ENCODE measurements at places on chromosomes 3 and 15.
A peak's percentile ranks its signal among the peaks of the same experiment; 100 is the strongest.

GRCh38 chr3:112974178-112974517 lies 755 bp downstream of the CD200R1 start:
- H3K27ac ChIP-seq: no peak overlapping the region
- no peaks in the 10 kb centered on the region for H3K4me1 ChIP-seq
- H3K27me3 ChIP-seq: peaks cover 8% of the 10 kb centered on the region
- no peak overlapping the region for H3K4me3 ChIP-seq
- DNase-seq: no peak

DNA sequence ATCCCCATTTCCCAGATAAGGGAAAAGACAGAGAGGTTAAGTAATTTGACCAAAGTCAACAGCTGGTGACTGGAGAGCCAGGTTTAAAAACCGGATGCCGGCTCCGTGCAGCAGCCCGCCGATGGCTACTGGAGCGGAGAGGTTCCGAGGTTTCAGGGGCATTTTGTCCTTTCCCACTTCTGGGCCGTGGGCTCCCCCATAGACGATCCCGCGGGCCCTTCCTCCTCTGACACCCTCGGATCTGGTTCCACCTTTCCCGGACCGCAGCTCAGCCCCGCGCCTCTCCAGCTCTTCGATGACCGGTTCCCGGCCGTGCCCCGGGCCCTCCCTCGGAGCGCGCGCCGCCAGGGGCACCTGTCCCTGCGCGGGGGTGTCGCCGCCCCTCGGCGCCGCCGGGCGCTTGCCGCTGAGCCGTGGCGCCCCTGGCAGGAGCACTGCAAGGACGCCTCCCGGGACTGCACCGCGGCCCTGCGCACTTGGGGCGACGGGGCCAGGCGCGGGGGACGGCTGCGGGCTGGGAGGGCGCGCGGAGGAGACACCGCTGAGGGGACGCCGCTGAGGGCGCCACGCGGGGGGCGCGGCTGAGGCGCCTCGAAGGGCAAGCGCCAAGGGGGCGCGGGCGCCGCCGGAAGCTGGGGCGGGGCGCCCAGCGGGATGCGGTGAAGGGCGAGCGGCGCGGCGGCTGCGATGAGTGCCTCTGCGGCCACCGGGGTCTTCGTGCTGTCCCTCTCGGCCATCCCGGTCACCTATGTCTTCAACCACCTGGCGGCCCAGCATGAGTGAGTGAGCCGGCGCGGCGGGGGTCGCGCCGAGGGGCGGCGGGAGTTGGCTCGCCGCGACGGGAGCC lies at the start of gene TM6SF1:
Gene TM6SF1 (plus strand): TSS at position 652 of the 847 bp plus-strand sequence. CDS start 36 bp downstream, at position 688.
- peak within 1 kb of the TSS; percentile 61 for H3K27ac ChIP-seq
- H3K36me3 ChIP-seq: no peaks in the 10 kb centered on the region
- peaks cover 26% of the 10 kb centered on the region for H3K4me1 ChIP-seq
- peak; percentile 37 for DNase-seq
- H3K27me3 ChIP-seq: no peaks in the 10 kb centered on the region

DNA sequence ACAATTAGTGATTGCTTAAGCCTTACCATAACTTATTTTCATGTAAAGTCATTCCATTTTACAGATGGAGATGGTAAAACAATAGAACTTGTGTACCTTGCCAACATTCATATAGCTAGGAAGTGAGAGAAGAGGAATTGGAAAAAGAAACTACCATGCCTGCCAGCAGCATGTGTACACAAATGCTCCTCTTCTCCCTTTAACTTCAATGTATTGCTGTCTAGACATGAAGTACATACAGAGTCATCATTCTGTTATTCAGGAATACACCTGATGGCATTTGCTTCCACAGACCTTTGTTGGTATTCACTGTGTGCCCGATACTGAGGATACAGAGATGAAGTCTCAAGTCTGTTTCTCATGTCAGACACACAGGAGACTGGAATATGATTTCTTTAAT lies 7.1 kb upstream of the TMEM207 start:
- no peaks in the 10 kb centered on the region for H3K4me1 ChIP-seq
- H3K27ac ChIP-seq: no peak overlapping the region
- no peaks in the 10 kb centered on the region for H3K36me3 ChIP-seq
- no peaks in the 10 kb centered on the region for H3K27me3 ChIP-seq
- no peak for DNase-seq

DNA sequence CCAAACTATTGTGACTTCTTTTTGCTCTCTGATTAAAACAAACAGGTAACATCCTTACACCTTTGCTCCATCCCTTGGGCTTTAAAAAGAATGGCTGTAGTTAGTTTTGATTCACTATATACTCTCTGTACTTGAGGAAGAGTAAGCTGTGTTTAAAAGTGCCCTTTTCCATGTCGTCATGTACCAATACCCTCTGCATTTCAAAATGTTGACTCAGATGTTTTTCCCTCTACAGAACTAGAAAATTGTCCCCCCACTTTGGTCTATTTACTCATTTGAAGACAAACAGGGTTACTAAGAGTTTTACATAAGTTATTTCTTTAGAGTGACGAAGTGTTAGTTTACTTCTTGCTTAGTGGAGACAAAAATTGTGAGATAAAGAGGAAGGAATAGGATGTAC lies 62.7 kb downstream of the TASOR start:
- no peaks in the 10 kb centered on the region for H3K27me3 ChIP-seq
- no peak for DNase-seq
- H3K27ac ChIP-seq: no peak overlapping the region
- no peaks in the 10 kb centered on the region for H3K4me1 ChIP-seq
- H3K4me3 ChIP-seq: no peak overlapping the region
- peaks cover 84% of the 10 kb centered on the region for H3K36me3 ChIP-seq

DNA sequence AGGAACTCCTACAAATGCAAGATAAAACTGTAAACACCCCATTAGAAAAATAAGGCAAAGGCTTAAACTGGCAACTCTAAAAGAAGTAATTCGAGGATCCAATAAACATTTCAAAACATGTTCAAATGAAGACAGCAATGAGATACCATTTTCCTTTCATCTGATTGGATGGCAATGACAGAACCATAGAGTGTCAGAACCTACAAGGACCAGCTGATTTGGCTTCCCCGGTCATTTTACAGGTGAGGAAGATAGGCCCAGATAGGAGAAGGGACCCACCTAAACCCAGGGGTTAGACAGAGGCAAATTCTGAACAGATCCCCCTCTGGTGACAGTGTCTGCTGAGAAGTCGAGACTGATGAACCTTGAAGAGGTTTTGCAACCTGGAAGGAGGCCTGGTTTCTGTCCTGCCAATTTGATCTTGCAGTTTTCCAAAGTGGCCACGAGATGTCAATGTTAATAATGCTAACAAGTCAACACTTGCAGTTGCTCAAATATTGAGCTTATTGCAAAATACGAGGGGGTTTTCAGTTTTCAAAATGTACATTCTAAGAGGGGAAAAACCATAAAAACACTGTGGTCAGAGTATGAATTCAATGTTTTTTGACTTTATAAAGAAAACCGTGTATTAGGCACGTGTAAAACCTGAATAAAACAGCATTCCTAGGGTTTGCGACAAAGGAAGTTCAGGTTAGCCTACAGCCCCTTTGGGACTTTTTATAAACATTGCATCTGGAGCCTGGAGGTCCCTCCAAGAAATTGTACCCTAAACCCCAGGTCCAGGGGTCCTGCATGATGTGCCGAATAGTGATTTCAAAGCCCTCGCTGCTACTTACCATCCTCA lies 21.5 kb downstream of the CFAP161 start:
- peak; percentile 11 for DNase-seq
- no peaks in the 10 kb centered on the region for H3K36me3 ChIP-seq
- H3K4me3 ChIP-seq: no peak overlapping the region
- H3K4me1 ChIP-seq: no peaks in the 10 kb centered on the region
- H3K27ac ChIP-seq: no peak overlapping the region

DNA sequence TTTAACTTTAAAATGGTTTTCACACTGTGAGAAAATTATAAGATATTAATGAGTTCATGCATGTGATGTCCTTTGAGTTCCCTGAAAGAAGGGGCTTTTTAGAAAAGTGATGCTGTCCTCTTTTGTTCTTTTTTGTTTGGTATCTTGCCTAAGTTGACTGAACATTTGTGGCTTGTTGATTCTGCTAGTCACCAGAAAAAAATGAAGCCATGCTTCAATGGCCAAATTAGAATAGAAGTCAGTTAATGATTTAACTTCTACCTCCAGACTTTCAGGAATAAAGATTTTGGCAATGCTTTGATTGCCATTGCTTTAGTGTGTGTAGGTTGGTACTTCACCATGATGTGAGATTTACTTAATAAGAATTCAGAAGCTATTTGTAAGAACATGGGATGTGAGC lies 260.6 kb upstream of the NECTIN3 start:
- no peak overlapping the region for H3K27ac ChIP-seq
- no peak overlapping the region for H3K4me3 ChIP-seq
- DNase-seq: no peak

DNA sequence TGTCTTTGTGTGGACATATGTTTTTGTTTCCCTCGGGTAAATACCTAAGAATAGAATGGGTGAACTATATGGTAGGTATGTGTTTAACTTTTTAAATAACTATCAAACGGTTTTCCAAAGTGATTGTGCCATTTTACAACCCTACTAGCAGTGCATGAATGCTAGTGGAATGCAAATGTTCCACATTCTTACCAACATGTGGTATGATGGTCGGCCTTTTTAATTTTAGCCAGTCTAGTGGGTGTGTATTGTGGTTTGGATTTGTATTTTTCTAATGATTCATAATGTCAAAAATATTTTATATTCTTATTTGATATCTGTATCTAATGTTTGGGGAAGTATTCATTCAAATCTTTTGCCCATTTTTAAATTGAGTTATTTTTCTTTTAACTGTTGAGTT lies 68.2 kb upstream of the SMAD3 start:
- peaks cover 3% of the 10 kb centered on the region for H3K27me3 ChIP-seq
- H3K27ac ChIP-seq: no peak overlapping the region
- H3K36me3 ChIP-seq: no peaks in the 10 kb centered on the region
- no peak for DNase-seq
- H3K4me1 ChIP-seq: no peaks in the 10 kb centered on the region
- no peak overlapping the region for H3K4me3 ChIP-seq

DNA sequence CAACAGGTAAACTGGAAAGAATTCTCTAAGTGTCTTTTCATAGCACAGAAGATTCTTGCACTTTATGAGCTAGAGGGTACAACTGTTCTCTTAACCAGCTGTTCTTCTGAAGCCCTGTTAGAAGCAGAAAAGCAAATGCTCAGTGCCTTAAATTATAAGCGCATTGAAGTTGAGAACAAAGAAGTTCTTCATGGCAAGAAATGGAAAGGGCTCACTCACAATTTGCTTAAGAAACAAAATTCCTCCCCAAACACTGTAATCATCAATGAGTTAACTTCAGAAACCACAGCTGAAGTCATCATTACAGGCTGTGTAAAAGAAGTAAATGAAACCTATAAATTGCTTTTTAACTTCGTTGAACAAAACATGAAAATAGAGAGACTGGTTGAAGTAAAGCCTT lies 19.6 kb downstream of the PARP14 start:
- DNase-seq: no peak
- H3K27ac ChIP-seq: no peak overlapping the region
- H3K36me3 ChIP-seq: peaks cover 96% of the 10 kb centered on the region
- H3K4me1 ChIP-seq: no peaks in the 10 kb centered on the region
- H3K27me3 ChIP-seq: no peaks in the 10 kb centered on the region

DNA sequence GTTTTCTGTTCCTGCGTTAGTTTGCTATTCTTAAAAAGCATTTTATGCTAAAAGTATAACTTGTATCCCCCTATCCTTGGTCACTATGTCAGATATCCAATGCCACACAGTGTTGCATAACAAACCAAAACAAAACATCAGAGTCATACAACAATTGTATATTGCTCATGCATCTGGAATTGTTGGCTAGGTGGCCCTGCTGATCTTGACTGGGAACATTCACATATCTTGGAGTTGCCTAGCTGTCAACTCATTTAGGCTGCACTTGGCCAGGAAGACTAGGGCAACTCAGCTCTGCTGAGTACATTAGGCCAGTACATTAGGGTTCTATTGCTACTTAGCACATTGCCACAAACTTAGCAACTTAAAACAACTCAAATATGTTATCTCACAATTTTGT lies 706.5 kb upstream of the UBE2E2 start:
- no peaks in the 10 kb centered on the region for H3K4me1 ChIP-seq
- H3K27me3 ChIP-seq: no peaks in the 10 kb centered on the region
- no peak overlapping the region for H3K4me3 ChIP-seq
- DNase-seq: no peak
- no peaks in the 10 kb centered on the region for H3K36me3 ChIP-seq

DNA sequence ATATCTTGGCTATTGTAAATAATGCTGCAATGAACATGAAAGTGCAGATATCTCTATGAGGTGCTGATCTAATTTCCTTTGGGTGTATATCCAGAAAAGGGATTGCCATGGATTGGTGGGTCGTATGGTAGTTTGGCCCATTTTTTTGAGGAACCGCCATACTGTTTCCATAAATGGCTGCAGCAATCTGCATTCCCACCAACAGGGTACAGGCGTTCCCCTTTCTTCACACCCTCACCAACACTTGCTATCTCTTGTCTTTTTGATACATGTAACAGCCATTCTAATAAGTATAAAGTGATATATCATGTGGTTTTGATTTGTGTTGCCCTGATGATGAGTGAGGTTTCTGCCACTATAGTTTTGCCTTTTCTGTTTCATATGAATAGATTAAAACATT lies 146.7 kb downstream of the NR2F2 start:
- DNase-seq: no peak
- H3K4me3 ChIP-seq: no peak overlapping the region
- no peak overlapping the region for H3K27ac ChIP-seq

DNA sequence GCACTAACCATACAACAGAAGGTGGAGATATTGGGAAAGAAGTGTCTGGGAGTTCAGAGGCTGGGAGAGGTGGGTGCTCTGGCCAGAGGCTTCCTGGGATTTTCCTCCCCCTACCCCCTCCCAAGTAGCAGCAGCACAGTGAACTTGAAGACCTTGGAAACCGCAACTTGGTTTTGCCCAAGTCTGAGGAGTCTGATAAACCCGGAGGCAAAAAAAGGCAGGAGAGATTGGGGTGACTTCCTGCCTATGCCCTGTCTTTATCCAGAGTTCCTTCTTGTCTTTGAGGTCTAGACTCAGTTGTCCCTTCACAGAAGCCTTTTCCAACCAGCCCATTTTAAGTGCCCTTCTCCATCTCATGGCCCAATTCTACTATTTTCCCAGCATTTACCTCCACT lies 25.4 kb upstream of the THRB start:
- H3K4me1 ChIP-seq: no peaks in the 10 kb centered on the region
- H3K36me3 ChIP-seq: no peaks in the 10 kb centered on the region
- H3K27me3 ChIP-seq: no peaks in the 10 kb centered on the region
- H3K27ac ChIP-seq: no peak overlapping the region
- no peak for DNase-seq

GRCh38 chr3:148265841-148266240 lies 431.9 kb upstream of the AGTR1 start:
- no peaks in the 10 kb centered on the region for H3K36me3 ChIP-seq
- no peak overlapping the region for H3K27ac ChIP-seq
- no peak for DNase-seq
- H3K4me1 ChIP-seq: no peaks in the 10 kb centered on the region
- no peak overlapping the region for H3K4me3 ChIP-seq

- no peak overlapping the region for H3K27ac ChIP-seq
- H3K4me3 ChIP-seq: no peak overlapping the region
- H3K27me3 ChIP-seq: peaks cover 27% of the 10 kb centered on the region
- H3K36me3 ChIP-seq: no peaks in the 10 kb centered on the region
Measured at GRCh38 chr3:140338916-140339315, 338.9 kb upstream of the TRIM42 start.
